Gastroesophageal sphincter (tissue), 4 donors: ENCODE measurements at places on chromosomes 3 and 15. TPM values are rescaled to one million over a fixed set of nuclear protein-coding genes. Genes with fewer than 3 reads are reported as not detected.

The ATP13A5 gene
- total RNA-seq, result 1.4 TPM

The SOX14 gene
- not detected for total RNA-seq

The LRRC49 gene
- 12.3 TPM for total RNA-seq

The OXSR1 gene
- total RNA-seq, result 37.3 TPM

The C2CD4A gene
- total RNA-seq, result 0.31 TPM

The GOLGA8S gene
- not detected for total RNA-seq

The CLEC3B gene
- 20.4 TPM for total RNA-seq

The FBXW12 gene
- total RNA-seq, result not detected

- no peak for ATAC-seq
These were observed 144.4 kb downstream of the CHST2 start for GRCh38 chr3:143263852-143264513.

GRCh38 chr3:168100777-168101492, 5.2 kb upstream of the GOLIM4 start:
- ATAC-seq, result no peak

DNA sequence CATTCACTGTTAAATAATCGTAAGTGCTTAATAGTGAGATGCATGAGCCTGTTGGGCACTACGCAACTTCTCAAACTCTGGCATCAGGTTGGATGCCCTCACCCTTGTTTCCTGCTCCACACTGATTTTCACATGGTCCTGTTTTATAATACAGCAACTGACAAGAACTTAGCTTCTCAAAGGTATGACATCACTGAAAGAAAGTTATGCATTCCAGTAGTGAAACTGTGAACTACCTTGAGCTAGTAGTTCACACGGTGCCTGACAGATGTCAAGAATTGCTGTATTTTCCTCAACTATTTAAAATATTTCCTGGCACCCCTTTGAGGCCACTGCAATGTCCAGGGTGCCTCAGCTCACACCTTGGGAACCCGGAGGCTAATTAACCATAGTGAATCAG, 327.5 kb downstream of the RORA start:
- ATAC-seq, result no peak

DNA sequence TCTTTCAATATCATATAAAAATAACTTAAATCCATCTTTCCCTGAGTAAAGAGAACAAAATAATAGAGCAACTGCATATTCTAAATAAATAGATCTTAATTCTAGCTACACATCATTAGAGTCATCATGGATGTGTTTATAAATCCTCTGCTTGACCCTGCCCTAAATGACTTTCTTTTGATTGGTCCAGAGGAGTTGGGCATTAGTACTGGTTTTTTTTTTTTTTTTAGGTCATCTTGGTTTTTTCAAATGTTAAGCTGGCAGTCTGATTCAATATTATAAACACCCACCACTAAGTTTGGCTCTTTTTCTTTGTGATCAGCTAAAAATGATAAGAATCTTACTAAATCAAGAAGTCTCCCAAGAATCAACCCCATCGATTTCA, 504.0 kb upstream of the CBLB start:
- no peak for ATAC-seq

GRCh38 chr15:81547521-81548132, 173.6 kb upstream of the TMC3 start:
- no peak for ATAC-seq

DNA sequence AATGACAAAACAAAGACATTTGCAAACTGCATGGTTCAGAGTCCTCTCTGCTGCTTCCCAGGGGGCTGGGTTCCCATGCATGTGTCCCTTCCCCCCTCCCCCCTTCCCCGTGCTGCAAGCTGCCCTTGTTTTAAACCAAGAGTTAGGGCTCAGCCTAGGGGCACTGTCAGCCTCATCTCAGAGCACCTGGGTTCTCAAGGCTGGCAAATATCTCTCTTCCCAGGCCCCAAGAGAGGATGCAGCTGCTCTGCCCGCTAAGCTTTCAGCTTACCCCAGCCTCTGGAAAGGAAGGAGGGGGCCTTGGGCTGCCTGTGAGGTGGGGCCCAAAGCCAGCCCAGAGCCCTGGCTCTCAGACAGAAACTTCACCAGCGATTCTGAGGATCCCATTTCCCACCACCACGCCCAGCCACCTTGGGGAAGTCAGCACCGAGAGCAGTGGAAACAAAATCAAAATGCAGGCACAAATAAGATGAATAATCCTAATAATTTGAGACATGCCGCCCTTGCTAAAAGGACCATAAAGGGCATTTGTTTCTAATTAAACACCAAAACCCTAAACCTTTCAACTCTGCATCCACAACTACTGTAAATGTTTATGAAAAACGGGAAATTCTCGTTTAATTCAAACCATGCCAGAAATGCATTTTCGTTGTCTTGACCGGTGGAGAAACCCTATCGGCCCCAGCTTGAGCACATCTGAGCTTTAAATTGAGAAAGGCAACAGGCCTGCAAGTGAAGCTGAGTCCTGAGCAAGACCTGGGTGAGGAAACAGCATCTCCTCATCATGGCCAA, 67.7 kb upstream of the WNT5A start:
- no peak for ATAC-seq

GRCh38 chr15:81182756-81183438, 13.8 kb upstream of the IL16 start:
- ATAC-seq, result peak; percentile 8

DNA sequence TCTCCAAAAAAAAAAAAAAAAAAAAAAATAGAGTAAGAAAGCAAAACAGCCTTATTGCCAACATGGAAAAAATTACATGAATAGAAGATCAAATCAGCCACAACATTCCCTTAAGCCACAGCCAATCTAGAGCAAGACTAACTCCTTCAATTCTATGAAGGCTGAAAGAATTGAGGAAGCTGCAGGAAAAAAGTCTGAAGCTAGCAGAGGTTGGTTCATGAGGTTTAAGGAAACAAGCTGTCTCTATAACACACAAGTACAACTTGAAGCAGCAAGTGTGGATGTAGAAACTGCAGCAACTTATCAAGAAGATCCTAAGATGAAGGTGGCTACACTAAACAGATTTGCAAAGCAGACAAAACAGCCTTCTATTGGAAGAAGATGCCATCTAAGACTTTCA, 9.3 kb downstream of the PARL start:
- ATAC-seq, result no peak

DNA sequence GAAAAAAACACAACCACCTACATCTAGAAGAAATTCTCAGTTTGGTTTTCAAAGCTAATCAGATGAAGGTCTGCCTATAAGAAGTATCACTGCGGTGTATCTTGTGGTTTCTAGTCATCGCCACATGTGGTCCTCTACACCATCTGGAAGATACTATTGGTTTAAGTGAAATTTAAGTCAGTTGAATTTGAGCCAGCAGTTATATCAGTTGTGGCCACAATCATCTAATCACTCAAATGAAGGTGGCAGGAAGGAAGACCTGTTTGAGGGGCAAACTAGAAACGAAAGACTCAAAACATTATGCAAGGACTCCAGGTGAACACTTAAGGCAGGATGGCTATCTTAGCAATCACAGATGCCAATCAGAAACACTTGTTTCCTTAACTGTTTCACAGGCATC, 48.7 kb downstream of the ETV5 start:
- no peak for ATAC-seq

DNA sequence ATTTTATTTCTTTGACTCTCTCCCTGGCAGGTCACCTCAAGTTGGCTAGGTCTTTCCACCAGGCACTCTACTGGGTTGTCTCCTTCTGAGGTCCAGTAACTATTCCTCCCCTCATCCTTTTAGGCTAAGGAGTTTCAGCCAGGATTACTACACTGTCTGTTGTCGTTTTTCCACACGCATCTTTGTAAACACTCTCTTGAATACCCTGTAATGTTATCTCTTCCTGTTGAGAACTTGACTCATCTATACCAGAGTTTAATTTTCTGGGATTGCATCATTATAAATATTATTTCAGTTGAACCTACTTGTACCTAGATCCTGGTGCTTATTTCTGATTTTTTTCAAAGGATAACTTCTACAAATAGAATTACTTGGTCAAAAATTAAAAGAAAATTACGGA, 138.3 kb downstream of the SQOR start:
- no peak for ATAC-seq

GRCh38 chr15:90561344-90562244, 31.9 kb downstream of the CRTC3 start:
- peak; percentile 26 for ATAC-seq

DNA sequence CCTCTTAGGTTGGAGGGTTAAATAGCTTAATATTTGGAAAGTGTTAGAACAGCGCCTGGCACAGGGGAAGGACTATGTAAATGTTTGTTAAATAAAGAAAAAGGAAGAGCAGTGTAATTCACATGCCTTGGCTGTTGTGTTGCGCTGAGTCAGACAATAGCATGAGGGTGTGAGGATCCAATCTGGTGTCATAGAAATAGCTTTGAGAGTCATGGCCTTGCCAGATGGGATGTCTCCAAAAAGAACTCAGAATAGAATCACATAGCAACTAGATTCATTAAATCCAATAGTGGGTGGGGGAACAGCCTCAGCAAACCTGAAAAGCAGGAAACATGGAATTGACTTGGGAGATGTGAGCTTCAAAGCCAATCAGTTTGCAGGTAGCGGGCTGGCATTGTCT, 3.9 kb upstream of the RBSN start:
- peak; percentile 26 for ATAC-seq

GRCh38 chr3:35648347-35648746, 9.0 kb downstream of the ARPP21 start:
- no peak for ATAC-seq
